DMS79 treated with DMSO at 0.1 percent for 48 hours (cell line): ENCODE measurements at places on chromosomes 1 and 21.

GRCh38 chr1:67722292-67722944, 37.4 kb downstream of the GADD45A start:
- DNase-seq = no peak

- DNase-seq = peak; percentile 22
Measured at GRCh38 chr1:212244441-212244840, 40.8 kb upstream of the PPP2R5A start.

GRCh38 chr1:37930246-37931101, 16.4 kb downstream of the INPP5B start:
- peak; percentile 63 for DNase-seq

DNA sequence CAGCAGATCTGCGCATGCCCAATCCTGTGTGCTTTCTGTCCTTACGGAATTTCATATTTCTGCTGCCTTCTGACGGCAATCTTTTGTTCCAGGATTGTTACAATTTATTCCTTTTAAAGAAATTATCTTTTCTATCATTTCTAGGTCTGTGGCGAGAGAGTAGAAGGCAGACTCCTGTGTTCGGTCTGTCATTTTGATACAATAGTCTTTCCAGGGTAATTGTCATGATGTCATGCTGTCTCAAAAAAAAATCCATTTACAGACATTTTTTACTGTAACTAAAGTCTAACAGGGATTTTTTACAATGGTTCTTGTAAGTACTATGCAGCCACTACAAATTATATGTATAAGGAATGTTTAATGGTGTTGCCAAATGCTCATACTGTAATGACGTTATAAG, 9.0 kb upstream of the KRTAP7-1 start:
- DNase-seq = no peak

DNA sequence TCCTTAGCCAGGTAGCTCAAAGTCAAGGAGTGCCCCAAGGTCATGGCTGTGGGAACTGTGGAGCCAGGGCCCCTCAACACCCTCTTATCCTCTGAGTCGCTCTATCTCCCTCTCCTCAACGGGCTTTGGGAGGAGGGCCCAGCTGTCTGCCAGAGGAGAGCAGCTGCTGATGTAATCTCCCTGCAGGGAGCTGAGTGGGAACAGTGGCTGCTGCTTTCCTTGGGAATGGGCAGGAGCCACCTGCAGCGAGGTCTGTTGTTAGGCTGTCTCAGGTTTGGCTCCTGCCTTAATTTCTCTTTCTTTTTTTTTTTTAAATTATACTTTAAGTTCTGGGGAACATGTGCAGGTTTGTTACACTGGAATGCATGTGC, 58.8 kb upstream of the MAP1LC3C start:
- DNase-seq = no peak

DNA sequence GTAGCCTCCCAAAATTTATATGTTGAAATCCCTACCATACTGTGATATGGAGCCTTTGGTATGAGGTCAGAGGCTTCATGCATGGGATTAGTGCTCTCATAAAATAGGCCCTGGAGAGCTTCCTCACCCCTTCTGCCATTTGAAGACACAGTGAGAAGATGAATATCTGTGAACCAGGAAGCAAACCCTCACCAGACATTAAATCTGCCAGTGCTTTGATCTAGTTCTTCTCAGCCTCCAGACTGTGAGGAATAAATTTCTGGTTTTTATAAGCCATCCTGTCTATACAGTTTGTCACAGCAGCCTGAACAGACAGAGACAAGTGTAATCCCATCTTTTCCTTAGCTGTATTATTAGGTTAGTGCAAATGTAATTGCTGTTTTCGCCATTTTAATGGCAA, 88.4 kb downstream of the OLFML2B start:
- no peak for DNase-seq

- no peak for DNase-seq
Measured at GRCh38 chr1:10975567-10976326, 36.7 kb upstream of the TARDBP start.

- no peak for DNase-seq
Measured at GRCh38 chr1:162357681-162358266, 18.9 kb downstream of the SPATA46 start.

DNA sequence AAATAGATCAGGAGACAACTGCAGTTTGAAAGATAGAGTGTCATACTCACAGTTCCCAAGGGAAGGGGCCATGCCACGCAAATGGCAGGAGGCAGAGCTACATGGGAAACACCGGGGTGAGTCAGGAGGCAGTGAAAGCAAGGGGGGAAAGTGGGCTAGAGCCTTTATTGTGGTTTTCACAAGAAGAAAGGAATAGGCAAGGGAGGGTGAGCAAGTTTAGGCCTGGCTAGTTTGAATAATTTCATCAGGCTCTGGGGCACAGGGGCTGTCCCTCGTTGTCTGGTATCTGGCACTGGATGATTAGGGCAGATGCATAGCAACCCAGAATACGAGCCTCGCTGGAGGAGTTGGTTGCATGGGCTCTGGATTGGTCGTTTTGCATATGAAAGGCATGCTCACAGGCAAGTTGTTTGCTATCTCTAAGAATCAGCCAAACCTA, 17.0 kb upstream of the ITLN2 start:
- no peak for DNase-seq

DNA sequence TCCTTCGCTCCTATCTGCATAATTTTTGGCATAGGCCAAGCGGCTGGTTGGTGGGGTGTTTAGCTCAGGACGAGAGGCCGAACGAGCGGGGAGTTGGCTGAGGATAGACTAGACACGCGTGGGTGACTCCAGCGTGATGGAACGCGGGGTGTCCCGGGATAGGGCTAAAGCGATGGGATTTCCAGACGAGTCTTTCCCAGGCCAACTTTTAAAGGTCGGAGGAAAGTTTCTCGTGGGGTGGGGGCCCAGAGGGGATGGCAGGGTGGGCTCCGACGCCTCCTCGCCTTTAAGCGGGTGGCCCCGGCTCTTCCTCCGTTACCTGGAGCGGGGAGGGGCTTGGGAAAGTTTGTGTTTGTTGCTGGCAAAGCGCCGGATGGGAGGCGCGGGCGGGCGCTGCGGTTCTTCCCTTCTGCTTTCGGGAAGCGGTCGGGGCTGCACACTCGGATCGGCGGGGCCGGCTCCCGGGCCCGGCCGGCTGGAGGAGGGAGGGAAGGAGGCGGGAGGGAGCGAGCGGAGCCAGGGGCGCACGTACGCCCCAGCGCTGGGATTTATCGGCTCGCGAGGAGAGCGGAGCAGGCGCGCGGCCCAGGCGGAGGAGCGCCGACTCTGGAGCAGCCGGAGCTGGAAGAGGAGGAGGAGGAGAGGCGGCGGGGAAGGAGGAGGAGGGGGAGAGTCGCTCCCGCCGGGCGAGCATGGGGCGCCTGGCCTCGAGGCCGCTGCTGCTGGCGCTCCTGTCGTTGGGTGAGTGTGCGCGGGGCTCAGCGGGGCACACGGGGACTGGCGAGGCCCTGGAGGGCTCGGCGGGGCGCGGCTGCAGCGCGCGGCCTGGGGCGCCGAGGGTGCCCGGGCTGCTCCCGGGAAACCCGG, at the start of gene PTGFRN:
PTGFRN (plus strand) TSS at position 405 of the 867 bp plus-strand sequence; CDS start at position 693, 288 bp downstream.
- peak; percentile 48 for DNase-seq

GRCh38 chr1:71634159-71634558, 553.3 kb upstream of the ZRANB2 start:
- no peak for DNase-seq

DNA sequence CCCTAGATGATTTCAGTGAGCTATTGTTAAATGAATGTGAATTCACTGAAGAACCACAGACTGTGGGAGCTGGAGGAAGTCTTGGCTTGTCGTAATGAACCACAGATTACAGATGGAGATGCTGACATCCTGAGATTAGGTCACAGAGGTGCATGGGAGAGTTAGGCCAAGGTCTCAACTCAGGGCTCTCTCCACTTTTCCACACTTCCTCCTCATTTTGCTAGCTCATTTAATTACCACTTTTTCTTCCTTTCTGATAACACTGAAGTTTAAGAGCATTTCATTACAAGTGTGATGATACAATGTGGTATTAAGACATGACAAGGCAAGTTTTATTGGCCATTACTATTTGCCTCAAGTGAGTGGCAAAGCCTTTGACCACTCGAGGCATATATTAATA, 30.8 kb downstream of the ST6GALNAC3 start:
- DNase-seq = no peak

DNA sequence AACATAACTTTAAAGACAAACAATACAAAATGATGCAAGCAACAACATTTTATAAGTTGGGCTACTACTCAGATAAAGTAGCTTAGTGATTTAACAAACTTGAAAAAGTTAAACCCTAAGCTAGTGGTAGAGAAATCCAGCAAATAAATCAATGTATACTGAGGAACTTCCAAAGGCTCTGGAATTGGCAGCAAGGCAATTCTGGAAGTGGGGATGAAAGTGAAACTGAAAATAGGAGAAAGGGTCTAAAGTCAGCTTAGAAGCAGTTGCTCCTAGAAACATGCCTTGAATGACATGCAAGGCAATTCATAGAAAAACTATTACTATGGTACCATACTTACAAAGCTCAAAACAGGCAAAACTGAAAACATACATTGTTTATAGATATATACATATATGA, 90.0 kb upstream of the CAMK1G start:
- no peak for DNase-seq

DNA sequence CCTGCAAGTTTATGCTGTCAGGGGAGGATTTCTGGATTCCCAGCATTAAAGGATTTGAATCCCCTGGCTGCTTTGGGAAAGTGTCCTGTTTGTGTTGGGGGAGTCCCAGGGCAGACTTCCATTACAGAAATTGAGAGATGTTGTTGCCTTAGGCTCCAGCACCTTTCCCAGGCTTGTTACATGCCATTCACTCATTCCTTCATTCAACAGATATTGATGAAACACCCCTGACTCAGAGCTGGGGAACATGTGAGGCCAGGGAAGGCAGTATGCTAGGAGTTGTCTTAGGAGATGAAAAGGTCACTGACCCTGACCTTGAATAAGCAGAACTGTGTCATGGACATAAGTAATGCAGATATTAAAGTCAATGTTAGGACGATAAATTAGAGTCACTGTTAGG, 161.7 kb downstream of the NTMT2 start:
- no peak for DNase-seq
